Stimulated activated CD4-positive, alpha-beta T cell treated with anti-CD3 and anti-CD28 coated beads, Interleukin-1b, Interleukin-23, amount 100 ng/mL, for 24 hours (primary cell): ENCODE measurements at places on chromosomes 7 and 10.

DNA sequence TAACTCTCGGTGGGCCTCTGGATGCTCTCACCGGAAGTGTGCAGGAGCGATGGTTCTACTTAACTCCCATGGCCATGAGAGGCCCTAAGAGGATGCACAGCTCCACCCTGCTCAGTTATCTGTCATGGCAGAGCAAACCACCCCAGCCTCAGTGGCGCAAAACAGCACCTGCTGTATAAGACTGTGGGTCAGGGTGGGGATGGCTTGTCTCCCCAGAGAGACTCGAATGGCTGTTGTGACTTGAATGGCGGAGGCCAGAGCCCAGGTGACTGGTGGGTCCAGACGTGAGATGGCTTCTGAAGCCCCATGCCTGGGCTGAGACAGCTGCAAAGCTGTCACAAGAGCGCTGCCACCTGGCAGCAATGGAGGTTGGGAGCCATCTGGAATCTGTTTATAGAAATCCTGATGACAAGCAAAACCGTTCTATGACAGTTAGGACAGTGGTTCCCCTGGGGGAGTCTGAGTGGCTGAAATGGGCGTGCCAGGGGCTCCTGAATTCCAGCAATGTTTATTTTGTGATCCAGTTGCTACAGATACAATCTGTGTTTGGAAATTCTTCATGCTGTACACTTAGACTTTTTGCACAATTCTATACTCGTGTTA, 490.5 kb downstream of the TCERG1L start:
- DNase-seq = no peak

GRCh38 chr7:131533566-131534561, 22.6 kb downstream of the PODXL start:
- DNase-seq = no peak

DNA sequence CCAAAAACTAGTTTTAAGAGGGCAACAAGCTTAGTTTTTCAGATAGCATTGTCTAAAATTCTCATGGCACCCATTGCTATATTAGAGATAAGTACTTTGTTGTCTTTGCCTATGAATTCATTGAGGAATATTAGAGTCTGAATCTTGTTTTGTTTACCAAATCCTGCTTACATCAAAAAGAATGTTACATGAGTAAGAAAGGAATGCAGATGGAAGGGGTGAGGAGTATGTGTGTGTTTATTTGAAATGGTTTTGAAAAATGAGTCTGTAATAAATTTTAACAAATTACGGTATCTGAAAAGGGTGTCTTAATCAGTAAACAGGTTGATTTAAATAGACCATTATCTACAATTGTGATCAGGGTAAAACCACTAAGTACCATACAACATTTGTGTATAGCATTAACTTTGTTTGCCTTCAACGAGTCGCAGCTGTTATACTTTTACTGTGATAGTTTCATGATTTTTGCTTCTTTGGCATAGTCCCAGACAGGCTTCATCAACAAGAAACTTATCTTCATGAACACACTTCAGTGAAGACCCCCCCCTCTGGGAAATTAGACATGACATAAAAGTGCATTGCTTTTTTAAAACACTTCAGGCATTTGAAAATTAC, 1183.9 kb upstream of the C7orf33 start:
- DNase-seq = no peak

GRCh38 chr7:12685550-12685949, 1.9 kb upstream of the ARL4A start:
- no peak for DNase-seq

GRCh38 chr10:112732277-112732921, 217.6 kb upstream of the TCF7L2 start:
- DNase-seq = no peak
